ENCODE measurements at places on chromosomes 6 and 20.

DNA sequence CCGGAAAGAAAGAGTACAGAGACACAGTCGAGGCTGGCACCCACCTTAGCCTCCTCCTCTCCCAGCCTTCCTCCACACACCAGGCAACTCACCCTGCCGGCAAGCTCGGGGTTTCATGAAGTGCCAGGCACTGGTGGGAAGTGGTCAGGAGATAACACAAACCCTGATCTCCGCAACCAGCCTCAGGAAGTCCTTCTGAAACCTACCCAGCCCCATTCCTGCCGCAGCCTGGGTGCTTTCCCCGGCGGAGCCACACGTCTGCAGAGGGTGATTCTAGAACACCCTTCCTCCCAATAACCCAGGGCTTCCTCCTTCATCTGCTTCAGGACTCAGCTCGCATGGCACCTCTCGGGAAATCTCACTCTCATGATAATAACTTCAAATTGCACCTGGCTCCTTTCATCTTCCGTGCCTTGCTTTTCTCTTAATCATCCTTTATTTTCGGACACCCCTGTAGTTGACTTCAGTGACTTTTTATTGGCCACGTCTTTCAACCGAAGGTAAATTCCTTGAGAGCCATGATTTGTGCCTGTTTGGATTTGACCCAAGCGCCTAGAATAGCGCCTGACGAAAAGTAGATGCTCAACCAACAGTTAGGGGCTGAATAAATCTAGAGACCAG, 8.7 kb upstream of the HLA-E start:
- DNase-seq, result no peak

DNA sequence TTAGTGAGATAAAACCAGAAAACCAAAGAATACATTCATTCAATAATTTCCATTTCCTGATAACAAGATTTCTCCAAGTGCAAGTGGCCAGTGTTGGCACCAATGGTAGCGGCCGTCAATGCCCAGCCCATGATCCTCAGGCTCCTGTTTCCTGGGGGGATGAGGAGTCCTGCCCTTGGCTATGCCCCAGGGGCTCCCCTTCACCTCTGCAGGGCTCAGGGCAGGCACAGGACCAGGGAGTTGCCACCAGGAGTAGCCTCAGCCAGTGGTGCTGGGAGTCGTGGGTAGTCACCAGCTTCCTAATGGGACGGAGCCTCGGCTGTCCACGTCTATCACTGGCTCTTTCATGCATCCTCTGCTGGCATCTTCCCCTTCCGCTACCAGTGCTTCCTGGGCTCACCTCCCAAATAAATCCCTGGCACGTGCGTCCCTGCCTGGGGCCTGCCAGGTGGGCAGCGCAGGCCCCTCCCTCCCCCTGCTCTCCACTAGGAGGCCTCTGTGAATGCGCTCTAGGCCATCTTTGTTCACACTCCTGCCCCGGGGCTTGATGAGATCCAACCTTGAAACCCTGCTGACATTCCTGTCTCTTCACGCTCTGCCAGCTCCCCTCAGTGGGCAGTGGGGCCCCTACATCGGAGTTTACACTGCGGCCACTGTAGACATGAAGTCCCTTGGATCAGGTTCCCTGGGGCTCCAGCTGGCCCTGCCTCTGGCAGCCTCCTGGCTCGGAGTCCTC, 215.7 kb downstream of the SYNDIG1 start:
- DNase-seq, result no peak

- no peak for DNase-seq
Measured at GRCh38 chr20:63394069-63394919, 33.1 kb upstream of the CHRNA4 start.

DNA sequence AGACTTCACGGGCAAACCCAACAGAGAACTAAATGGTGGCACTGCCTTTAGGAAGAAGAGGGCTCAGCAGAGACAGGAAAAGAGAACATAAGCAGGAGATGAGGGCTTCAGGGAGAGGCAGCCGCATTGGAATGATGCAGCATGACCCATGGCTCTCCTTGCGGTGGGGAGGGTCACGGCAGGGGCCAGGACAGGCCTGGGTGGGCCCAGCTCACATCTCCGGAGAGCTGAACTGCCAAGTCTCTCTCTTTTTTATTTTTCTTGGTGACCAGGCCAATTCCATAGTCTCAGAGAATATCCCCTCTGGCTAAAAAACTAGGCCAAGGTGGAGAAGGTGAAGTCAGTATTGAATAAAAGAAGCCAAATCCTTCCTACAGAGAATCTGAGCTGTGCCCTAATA, 77.5 kb upstream of the TRAF3IP2 start:
- no peak for DNase-seq

Data from stimulated activated CD8-positive, alpha-beta memory T cell treated with anti-CD3 and anti-CD28 coated beads, Interleukin-15, amount 100 ng/mL, for 24 hours (primary cell).